ENCODE measurements at places on chromosomes 4 and X.
A peak's percentile ranks its signal among the peaks of the same experiment; 100 is the strongest.

DNA sequence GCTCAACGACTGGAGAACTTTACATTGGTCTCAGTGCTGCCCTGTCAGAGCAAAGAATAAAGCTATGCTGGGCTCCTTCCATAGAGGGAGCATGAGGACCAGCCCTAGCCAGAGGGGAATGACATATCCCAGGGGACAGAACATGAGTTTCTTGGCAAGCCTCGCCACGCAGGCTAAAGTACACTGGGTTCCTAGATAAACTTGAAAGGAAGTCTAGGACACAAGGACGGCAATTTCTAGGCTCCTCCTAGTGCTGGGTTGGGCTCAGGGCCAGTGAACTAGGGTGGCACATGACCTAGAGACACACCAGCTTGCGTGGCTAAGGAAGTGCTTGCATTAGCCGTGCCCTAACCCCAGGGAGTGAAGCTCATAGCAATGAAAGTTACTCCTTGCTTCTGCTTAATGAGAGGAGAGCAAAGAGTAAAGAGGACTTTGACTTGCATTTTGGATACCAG is 141.0 kb downstream of the MAB21L2 start:
- no peak for DNase-seq

- no peak for DNase-seq
These were observed 1110.9 kb downstream of the NLGN4X start for GRCh38 chrX:5117816-5118215.

- no peak for DNase-seq
These were observed 188.9 kb downstream of the NAF1 start for GRCh38 chr4:162977788-162978187.

DNA sequence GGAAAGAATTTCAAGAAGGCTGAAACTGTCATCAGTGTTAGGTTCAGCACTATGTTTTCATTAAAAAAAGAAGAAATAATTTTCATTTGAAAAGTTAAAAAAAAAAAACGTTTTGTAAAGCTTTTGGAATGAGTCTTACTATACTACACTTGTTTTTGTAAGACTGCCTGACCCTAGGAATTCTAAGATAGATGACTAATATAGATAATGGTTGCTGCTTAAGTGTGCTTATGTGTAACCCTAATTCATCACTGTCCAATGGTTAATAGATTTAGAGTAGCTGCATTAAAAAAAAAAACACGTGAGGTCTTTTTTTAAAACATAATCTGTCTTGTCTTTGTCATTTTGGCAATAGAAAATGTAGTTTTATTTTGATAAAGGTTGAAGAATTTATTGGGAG is 323.2 kb downstream of the IL1RAPL1 start:
- no peak for DNase-seq

- DNase-seq = no peak
These were observed 34.2 kb downstream of the ARHGEF9 start for GRCh38 chrX:63750811-63751210.

DNA sequence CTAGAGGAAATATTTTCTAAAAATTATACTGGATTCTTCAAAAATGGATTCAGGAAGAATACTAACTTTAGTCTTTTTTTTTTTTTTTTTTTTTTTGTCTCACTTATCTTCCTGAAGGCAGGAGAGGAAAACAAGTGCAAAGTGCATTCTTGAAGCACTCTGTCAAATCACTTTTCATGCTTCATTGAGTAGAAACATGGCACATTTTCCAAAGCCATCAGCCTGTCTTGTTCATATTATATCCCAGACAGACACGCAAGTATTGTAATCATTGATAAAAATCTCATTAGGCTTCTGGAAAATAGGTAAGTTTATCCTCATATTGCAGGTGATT is 1.2 kb downstream of the BBS12 start:
- no peak for DNase-seq

DNA sequence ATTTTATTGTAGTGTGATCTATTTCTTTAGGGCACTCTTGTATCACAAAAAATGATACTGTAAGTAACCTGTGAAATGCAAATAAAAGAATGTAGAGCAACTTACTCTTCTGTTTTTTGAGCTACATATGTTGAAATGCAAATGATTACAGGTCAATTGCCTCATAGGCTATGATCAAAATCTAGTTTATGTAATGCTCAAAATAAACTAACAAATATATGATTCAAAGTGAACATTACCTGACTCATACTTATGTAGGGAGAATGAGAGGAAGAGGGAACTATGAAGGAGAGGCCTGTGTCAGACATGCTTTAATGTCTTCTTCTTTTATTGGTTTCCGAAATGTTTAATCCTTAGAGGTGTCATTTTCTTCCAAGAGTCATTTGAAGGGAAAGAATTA is 5.0 kb upstream of the RPS6KA3 start:
- DNase-seq = no peak

DNA sequence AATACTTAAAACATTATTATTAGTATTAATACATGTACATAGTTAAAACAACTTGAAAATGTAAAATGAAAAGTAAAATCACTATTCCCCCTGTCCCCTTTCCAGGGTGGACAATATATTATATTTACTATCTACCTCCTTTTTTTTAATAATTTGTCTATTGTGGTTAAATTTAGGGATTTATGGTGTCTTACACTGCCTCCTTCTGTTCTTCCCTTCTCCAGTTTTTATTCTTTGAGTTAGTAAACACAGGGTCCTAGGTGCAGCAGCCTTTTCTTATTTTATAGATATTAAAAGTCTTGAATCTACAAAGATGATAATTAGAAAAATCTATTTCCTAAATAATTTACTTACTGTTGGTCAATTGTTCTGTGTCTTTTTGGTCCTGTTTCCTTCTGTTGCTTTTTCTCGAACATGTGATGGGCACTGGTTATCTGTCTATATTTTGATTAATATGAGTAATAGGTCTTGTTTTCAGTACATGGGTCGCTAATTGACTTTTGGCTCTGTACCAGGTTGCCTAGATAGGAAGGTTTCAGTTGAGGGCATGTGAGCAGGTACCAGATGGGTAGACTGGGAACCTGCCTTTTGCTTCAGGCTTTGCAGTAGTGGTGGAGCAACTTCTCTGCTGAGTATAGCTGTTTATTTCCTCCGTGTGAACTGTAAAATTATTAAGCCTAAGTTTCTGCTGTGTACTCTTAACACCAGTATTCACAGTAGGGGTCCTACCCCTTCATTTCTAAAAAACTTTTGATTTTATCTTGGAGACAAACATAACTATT is 1.1 kb downstream of the NUDT9 start:
- DNase-seq = no peak

DNA sequence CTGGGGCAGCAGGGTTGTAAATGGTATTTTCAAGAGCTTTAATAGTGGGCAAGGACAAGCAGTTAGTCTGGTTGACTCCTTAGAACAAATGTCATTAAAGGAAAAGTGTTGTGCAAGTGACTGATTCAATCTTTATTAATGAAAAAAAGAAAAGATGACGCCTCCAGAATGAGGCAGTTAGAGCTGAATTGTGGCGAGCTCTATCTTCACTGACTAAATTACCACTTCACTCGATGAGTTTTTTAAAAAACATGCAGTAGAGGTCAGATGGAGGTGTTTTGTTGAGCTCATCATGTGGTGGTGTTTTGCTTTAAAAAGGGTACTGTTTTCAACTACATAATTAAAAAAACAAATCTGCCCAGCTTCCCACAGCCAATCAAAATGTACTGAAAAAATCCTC is 28.1 kb upstream of the TENM3 start:
- DNase-seq = no peak

- no peak for DNase-seq
These were observed 76.1 kb upstream of the STS start for GRCh38 chrX:7071390-7071789.

DNA sequence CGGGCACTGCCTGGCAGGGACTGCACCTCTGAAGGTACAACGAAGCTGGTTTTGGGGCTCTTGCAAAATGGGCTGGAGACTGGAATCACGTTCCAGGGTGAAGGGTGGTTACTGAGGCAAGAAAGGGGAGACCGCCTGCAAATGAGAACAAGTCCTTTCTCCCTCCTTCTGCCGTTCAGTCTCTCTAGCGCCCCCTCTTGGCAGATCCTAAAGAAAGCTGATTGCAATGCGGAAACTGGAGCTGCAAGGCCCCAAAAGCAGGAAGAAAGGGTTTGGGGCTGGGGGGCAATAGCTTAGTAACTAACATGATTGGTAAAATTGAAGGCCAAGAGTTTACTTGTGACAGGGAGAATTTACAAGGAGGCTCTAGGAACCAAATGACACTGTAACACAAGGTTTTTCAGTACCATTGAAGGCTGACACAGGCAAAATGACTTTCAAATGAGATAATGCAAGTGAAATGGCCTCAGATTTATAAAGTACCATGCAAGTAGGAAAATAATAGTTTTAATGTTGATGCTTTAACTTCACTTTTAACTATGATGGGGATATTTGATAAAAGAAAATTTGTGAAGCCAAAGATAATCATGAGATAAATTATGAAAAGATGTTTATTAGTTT is 222.7 kb upstream of the HAND2 start:
- DNase-seq = no peak

- no peak for DNase-seq
These were observed 2.9 kb downstream of the FGB start for GRCh38 chr4:154565704-154566103.

- DNase-seq = no peak
These were observed 111.0 kb downstream of the DHX15 start for GRCh38 chr4:24473309-24473721.

GRCh38 chr4:520683-521023 is 21.6 kb downstream of the PIGG start:
- no peak for DNase-seq

- no peak for DNase-seq
These were observed 499.9 kb upstream of the AADAT start for GRCh38 chr4:170589597-170590191.

DNA sequence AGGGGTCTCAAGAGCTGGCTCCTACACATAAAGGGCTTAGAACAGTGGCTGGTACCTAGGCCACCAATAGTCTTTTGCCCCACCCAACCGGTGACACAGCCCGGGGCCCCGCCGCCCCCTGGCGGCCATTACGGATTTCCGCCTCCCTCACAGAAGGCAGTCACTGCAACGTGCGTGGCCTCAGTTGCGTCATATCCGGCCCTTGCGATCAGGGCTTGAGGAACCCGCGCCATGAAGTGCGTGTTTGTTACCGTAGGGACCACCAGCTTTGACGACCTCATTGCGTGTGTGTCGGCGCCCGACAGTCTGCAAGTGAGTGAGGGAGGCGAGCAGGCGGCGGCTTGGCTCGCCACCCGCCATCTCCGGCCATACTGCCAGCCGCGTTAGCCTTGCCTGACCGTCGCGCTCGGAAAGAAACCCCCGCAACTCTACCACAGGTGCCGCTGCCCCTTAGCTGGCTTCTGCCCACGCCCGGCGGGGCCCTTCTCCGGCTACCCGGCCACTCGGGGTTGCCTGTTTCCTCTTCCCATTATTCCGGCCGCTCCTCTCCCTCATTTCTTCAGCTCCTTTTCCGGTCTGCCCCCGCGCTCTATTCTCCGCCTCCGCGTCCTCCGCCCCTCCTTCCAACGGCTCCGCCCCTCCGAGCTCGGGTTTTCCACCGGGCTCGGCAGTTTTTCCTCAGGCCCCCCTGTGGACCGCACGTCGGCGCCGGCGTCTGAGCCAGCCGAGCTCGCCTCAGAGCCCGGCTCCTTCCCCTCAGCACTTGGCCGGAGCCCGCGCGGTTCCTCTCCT is at the start of gene ALG13:
Gene ALG13 (plus strand): TSS at position 183 of the 792 bp plus-strand sequence. CDS start 49 bp downstream, at position 232.
- peak; percentile 68 for DNase-seq

- DNase-seq = no peak
These were observed 333 bp downstream of the BOD1L1 start for GRCh38 chr4:13627178-13627605.

DNA sequence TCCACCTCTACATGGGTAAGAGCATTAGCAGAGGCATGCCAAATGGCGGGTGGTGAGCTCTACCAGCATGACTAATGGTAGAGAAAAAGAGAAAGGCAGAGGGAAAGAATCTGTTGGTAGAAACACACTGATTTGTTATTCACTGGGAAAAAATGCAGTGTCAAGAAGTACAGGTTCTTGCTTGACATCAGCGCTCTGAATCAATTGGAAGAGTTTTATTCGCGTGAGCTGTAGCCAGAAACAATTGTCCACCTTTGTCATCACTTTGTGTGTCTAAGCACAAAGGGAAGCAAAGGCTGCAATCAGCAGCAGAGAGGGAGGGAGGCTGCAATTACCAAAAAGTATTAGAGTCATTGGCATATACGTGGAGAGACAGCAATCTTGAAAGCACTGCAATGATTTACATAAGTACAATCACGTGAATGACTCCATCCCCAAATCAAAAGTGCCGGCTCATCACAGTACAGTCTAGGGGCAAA is 67.7 kb upstream of the HS3ST1 start:
- peak; percentile 18 for DNase-seq

DNA sequence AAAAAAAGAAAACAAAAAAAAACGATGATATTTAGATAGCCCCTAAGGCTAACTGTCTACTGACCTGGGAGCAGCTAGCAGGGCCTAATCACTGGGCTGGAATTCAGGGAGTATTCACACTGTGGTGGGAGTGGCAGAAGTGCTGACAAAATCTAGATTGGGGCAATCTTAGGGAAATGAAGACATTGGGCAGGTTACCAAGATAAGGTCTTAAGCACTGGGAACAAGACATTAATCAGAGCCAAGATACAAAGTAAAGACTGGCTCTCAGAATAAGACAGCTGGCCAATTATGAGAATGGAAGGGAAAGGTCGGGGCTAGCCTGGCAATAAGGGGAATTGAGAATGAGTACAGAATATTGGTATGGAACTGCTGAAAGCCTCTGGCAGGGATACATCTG is 100.2 kb upstream of the GRIA3 start:
- no peak for DNase-seq

- DNase-seq = peak; percentile 88
These were observed 99.8 kb downstream of the PTCHD1 start for GRCh38 chrX:23434356-23434884.

GRCh38 chr4:5797866-5798265 is 86.9 kb downstream of the EVC start:
- DNase-seq = no peak

DNA sequence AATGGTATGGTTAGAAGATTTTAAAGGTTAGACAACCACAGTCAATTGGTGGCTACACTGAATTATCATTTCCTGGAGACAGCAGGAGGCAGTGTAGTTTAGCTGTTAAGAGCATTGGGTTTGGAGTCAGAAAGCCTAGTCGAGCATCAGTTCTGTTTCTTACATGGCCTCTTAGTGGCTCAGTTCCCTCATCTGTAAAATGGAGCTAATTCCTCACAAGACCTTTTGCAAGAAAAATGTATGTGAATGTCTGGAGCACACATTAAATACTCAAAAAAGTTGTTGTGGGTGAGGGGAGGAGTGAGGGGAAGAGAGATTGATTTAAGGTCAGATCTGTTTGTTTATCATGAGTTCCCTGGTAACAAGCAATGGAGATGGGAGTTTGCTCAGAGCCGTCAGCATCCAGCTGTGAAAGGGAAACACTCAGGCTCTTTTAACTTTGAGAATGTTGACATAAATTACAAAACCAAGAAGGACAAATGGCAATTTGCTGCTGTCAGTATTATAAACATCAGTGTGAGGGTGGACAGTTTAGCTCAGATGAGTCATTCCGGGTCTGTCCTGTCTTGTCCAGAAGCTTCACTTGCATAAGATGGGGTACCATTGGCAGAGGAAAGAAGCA is 98.2 kb upstream of the PGRMC2 start:
- DNase-seq = no peak

DNA sequence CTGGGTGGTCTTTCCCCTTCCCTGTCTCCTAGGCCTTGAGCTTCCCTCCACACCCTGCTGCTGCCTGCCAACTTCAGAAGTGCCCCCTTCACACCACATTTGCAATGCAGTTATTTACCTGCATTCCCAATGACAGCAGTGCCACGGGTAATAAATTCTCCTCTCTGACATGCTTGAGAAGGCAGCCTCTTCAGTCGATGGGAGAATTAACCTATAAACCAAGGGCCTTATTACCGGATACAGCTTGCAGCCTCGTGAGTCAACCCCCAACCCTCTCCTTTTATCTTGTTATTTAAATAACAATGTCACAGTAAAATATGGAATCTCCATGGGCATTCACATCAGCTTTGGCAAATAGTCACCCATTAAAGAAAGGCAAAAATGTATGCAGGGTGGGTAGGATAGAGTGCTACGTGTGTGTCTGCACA is 34.7 kb upstream of the LGI2 start:
- no peak for DNase-seq
